ENCODE measurements at places on chromosomes 2 and 18.
A peak's percentile ranks its signal among the peaks of the same experiment; 100 is the strongest.

- DNase-seq: no peak
Measured at GRCh38 chr2:216698895-216699294, 3.5 kb upstream of the IGFBP5 start.

DNA sequence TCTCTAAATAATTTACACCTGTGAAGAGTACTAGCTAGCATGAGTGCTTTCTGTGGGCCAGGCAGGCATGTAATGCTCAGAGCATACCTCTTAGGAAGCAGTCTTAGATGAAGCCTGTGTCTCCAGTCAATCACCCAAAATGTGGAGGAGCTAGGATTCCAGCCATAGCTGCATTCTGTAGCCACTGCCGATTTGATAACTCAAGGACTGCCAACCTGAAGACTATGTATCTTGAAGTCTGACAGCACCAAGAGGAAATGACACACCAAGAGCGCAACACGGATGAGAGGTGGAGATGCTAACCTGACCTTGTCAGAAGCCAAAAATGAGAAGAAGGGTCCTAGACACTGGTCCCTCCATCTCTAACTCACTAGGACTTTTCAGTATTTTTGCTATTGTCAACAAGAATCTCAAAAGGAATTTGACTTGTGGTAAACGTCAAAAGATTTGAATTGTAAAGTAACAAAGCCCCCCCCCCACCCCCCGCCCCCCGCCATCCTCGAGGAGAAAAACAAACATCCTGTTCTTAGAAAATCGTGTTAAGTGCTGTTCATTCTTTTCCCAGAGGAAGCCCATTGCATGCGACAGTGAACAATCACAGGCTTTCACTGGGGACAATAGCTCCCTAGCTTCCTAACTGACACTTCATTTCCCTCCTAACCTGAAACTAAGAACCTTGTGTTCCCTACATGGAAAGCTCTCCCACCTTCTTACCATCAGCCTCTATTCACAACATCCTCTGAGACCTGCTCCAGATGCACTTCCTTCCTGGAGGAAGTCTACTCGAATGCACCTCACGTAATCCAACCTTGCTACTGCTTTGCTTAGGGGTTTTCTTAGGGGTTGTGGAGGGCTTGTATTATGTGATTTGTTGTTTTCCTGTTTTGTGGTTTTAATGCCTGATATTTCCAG, 14.7 kb downstream of the CDC42EP3 start:
- DNase-seq: peak; percentile 94

DNA sequence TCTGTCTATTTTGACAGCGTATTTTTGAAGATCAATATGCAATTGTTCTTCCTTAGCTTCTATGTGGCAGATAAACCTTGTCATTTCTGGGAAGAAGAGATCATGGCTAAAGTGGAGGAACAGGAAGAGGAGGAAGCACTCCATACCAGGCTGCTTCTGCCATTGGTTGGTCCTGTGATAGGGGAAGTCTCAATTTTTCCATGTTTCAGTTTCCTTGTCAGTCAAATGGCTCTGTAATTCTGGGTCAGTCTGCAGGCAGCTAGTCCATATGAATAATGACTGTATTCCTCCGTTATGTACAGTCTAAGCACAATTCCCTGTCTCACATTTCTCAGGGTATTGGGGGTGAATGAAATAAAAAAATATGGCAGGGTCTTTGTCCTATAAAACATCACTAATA, 277.6 kb upstream of the CXCR4 start:
- no peak for DNase-seq

GRCh38 chr2:41958251-41958650, 89.6 kb upstream of the PKDCC start:
- peak; percentile 35 for DNase-seq

DNA sequence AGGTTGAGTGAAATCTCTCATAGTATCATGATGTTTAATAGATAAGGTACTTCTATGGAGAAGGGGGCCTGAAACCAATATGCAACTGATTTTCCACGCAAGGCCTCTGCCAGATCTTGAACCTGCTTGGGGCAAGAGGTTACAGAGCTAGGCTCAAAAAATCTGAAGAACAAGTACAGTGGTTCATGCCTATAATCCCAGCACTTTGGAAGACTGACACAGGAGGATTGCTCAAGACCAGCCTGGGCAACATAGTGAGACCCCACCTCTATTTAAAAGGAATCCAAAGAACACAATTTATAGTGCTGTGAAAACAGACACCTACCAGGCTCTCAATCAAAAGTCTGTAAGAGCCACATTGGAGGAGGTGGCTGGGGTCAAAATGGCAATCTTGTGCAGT, 28.6 kb downstream of the HADHA start:
- DNase-seq: no peak

- no peak for DNase-seq
Measured at GRCh38 chr2:150484461-150485021, 2.9 kb downstream of the RND3 start.

- no peak for DNase-seq
Measured at GRCh38 chr18:21602299-21602587, 1.7 kb upstream of the ESCO1 start.

GRCh38 chr2:176156301-176156806, 753 bp upstream of the HOXD3 start:
- DNase-seq: no peak

- DNase-seq: no peak
Measured at GRCh38 chr2:11573418-11574175, 39.8 kb downstream of the GREB1 start.

GRCh38 chr2:85799215-85799956, 45.6 kb downstream of the ATOH8 start:
- no peak for DNase-seq

DNA sequence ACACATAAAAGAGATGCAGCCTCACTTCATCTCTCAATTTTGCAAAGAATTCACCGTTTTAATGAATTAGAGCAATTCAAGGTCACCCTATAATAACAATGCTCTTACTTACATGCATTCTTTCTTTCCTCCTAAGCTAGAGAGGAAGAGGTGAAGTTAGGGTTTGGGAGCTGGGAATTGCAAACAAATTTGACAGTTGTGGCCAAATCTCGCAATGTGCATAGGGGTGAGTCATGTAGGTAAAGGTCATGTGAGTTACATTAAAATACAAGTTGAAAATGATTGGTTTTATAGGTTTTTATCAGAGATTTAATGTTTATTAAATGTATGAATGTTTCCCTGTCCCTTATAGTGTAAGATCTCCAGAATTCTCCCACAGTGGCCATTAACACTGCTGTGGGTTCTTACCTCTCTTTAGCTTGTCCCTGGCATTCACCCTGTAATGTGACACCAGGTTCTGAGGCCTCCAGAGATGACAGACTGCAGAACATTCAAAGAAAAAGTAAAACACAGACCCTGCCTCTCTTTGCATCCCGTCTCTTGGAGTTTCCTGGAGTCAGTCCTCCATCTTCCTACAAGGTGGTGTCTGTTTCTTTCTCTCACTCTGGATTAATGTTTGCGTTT, 53.7 kb upstream of the LGALSL start:
- no peak for DNase-seq

- no peak for DNase-seq
Measured at GRCh38 chr2:146873646-146874259, 971.1 kb upstream of the ACVR2A start.

- peak; percentile 14 for DNase-seq
Measured at GRCh38 chr2:96665083-96665569, 22.6 kb downstream of the FER1L5 start.

- DNase-seq: no peak
Measured at GRCh38 chr2:152097801-152098495, 896 bp downstream of the CACNB4 start.

DNA sequence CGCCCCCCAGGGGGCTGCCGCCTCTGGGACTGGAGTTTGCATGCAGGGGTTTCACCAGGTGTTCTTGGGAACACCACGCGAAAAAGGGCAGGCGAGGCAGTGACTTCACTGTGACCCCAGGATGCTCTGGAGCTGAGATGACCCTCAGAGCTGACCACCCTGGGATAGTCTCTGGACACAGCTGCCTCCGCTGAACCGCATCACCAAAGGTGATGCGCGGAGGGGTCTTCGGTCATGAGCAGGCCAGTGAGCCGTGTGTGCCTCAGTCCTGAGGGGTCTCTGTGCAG, 17.5 kb downstream of the GPR35 start:
- no peak for DNase-seq

GRCh38 chr2:69742322-69742952, 503 bp downstream of the ANXA4 start:
- no peak for DNase-seq

GRCh38 chr2:133004623-133005022, 334.6 kb upstream of the LYPD1 start:
- DNase-seq: no peak

GRCh38 chr2:98801286-98801685, 70.4 kb upstream of the MGAT4A start:
- DNase-seq: no peak

- no peak for DNase-seq
Measured at GRCh38 chr2:183179156-183179555, 54.9 kb downstream of the NUP35 start.

DNA sequence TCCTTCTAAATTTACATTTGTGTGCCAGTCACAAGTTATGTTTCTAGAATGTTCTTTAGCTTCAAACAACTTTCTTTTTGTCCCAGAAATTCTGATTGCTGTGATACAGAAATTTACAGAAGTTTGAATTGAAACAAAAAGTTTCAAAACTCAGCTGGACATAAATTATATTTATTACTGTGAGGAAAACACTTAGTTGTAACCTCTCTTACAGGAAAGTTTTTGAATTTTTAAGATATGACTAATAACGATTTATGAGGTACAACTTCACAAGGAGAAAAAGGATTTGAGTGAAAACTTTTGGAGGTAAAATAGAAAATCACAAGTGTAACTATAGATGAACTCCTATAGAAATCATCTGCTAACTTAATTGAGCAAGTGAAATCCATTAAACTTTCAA, 205.3 kb downstream of the TMEM247 start:
- no peak for DNase-seq

GRCh38 chr2:8753609-8754008, 71.8 kb downstream of the ID2 start:
- DNase-seq: no peak

GRCh38 chr2:95345563-95346230, 48.5 kb downstream of the KCNIP3 start:
- DNase-seq: peak; percentile 82

- DNase-seq: no peak
Measured at GRCh38 chr2:164681009-164681408, 59.7 kb upstream of the GRB14 start.

GRCh38 chr2:95082477-95082876, 39.1 kb downstream of the MRPS5 start:
- DNase-seq: no peak

DNA sequence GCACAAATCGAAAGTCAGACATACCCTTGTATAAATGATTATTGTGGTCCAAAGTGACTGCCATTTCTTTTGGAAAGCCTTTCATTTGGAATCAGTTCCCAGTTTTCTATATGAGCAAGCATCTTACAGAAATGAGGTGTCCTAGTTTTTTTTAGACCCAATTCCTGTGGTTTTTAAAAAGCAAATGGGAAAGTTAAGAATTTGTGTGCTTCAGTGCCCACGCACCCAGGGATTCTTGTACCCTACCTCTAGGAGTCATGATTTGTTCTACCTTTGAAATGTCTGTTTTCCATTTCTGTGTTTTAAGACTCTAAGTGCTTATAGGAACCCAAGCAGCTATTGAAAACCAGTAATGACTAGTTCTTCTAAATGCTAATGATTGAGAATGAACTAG, 218.1 kb downstream of the CAMKMT start:
- no peak for DNase-seq

- no peak for DNase-seq
Measured at GRCh38 chr2:61220768-61221167, 58.8 kb downstream of the C2orf74 start.

- no peak for DNase-seq
Measured at GRCh38 chr2:31109633-31110192, 28.5 kb downstream of the GALNT14 start.

DNA sequence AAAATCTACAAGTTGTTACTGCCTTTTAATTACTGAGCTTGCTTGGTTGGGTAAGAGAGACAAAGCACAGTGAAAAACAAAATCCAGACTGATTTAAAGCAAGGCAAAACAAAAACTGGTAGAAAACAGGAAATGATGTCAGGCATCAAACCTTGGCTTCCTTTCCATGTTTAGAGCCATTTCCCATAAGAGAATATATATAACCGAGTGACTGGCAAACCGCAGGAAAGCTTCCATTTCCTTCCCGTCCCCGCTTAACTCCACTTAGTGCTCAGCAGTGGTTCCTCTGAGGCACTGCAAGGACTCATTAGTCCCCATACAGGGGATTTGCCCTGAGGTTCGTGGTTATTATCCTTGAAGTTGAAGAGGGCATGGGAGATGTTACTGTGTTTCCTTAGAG, 446.3 kb downstream of the LPIN1 start:
- DNase-seq: no peak

DNA sequence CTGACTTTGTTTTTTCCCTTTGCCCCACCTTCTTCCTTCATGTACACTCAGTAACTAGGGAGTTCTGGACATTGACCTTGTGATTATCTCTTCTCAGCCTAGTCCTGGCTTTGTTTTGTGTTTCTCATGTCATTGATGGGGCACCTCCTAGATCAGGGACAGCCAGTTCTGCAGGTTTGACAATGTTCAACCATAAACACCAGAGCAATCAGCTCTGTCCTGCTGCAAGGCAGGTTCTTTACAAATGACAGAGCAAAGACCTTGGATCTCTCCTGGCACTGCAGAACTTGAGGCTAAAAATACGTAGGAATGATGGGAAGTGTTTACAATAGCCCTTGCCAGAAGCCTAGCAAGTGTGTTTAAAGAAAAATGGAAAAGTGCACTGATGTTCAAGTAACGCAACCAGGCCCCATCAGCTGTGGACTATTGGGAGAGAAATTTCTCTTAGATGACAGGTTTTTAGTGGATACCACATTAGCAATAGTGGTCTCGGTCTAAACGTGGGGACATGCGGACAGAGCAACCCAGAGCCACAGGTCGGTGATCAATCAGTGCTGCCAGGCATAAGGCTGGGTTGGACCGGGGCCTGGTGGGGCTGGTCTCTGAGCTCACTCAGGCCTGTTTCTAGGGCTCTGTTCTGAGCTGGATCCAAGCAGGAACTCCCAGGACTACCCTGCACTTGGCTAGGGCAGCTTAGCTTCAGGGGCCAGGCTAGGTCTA, 76.8 kb downstream of the SOWAHC start:
- no peak for DNase-seq

GRCh38 chr2:10064932-10065772, 15.1 kb downstream of the CYS1 start:
- DNase-seq: no peak

GRCh38 chr2:108244667-108245414, 5.1 kb downstream of the SULT1C3 start:
- DNase-seq: no peak

- no peak for DNase-seq
Measured at GRCh38 chr2:232117413-232117812, 155.9 kb downstream of the DIS3L2 start.

Measured in foreskin melanocyte (primary cell).